ENCODE measurements at places on chromosomes 7 and 10. TPM values are rescaled to one million over a fixed set of nuclear protein-coding genes. Genes with fewer than 3 reads are reported as not detected.

The FBXL13 gene
- total RNA-seq, result 0.86 TPM

The NUTM2A gene
- total RNA-seq, result 0.38 TPM

The CCL26 gene
- total RNA-seq, result not detected

The SNX10 gene
- total RNA-seq, result 46.5 TPM

The LIPJ gene
- not detected for total RNA-seq

The ADGRA1 gene
- total RNA-seq, result not detected

The ABCA13 gene
- total RNA-seq, result not detected

The NANOS1 gene
- 0.06 TPM for total RNA-seq

The NRG3 gene
- not detected for total RNA-seq

The IRF5 gene
- total RNA-seq, result 5.7 TPM
